ENCODE measurements at places on chromosomes 1 and 21.

DNA sequence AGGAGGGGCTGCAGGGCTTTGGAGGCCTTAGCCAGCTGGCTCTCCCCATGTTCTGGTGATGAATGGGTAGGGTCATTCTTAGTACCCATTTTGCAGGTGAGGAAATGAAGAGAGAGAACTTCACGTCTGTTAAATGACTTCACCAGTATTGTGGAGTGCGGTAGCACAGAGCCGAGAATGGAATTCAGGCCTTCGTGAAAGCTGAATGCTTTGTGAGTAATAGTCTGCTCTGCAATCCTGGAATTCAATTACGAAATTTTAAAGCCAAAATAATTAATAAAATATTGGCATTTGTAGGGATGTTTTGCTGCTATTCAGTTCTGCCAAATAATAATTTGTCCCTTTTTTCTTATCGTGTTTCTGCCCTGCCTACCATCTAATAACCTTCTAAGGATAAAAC is 197.7 kb downstream of the GREM2 start:
- no peak for DNase-seq

DNA sequence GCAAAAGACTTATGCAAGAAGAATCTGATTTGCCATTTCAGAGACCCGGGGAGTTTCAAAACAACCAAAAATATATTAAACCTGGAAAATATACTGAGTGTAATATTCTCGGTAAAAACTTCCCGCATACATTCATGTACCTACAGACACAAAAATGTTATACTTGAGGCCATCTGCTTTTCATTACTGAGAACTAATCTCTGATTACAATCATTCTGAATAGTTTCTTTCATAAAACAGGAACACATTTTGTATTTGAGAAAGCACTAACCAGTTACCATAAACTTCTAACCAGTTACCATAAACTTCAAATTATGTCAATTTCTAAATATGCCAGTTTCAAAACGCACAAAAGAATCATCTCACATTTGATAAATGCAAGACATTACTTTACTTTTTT is 7.8 kb downstream of the ZNHIT6 start:
- no peak for DNase-seq

GRCh38 chr1:30523055-30524020 is 200.0 kb downstream of the MATN1 start:
- DNase-seq, result no peak

DNA sequence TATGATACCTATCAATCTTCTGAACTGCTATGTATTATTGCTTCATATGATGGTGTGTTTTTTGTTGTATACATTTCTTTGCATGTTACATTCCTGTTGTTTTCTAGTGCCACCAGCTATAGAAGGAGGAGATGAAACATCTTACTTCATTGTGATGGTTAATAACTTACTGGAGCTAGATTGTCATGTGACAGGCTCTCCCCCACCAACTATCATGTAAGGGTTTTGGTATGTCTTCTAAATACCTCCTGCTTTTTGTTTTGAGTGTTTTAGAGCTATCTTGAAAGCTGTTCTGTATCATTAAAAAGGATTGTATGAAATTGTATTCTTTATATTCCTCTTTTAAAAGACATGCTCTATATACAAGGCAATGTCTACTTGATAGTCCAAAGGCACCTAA is 282.7 kb downstream of the HMCN1 start:
- DNase-seq, result no peak

DNA sequence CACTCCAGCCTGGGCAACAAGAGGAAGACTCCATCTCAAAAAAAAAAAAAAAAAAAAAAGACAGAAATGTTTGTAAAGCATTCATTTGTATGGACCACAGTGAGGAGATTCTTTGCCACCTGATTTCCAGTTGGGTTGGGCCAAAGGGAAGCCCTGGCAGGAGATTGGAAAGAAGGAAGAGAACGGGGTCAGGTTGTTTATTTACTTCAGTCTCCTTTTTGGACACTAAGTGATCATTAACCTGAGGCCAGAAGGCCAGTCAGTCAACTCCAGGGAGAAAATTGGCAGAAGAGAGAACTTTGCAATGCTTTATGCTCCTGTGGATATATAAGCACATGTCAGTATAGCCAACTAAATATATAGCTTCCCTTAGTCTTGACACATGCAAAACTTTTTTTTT is 85.9 kb downstream of the NTMT2 start:
- no peak for DNase-seq

DNA sequence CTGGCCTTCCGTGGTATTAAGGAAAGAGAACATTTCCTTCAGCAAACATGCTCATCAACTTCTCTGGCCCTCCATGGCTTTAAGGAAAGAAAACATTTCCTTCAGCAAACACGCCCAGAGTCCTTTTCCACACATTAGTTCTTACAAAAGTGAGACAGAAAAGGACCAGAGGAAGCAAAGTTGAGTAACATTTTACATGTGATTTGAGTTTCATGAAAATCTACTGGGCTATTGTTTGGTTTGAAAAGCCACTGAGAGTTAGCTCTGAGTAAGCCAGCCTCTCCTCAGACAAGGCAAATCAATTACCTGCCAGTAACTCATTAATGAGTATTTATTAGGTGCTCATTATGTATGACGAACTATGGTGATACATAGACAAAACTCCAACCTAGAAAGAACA is 78.0 kb downstream of the NID1 start:
- no peak for DNase-seq

DNA sequence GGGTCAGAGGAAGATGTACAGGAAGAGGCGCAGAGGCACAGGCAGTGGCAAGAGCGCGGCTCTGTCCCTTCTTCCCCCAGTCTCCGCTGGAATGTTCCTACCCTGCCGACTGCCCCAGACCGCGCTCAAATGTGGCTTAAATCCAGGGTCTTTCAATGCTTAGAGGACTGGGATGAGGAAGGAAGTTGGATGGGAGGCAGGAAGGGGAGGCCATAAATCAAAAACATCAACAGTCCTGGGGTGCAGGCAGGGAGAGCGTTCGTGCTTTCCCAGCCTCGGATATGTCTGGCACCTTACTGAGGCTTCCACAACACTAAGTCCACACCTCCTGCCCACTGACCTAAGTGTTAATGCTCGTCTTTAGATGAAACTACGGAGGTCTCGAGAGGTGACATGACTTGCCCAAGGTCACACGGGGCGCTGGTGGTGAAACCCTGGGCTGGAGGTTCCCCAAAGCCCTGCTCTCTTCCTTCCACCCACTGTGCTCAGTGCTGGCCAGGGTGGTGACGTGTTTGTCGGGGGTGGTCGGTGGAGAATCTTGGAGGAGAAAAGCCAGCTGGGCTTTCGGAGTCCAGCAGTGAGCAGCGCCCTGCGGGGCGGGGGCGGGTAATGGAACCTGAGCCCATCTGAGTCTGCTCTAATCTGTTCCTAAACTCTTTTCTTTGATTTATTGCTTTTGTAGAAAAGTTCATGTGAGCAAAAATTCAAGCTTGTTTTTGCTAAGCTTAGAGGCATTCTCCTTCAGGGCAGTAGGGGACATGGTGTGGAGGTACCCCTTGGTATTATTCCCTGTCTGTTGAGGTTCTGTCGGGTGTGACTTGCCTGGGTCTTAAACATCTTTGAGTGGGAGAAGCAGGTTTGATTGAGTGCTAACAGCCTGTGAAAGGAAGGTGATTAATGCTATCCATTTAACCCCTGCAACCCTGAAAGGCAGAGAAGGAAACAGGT is 708 bp downstream of the CDA start:
- DNase-seq, result no peak

DNA sequence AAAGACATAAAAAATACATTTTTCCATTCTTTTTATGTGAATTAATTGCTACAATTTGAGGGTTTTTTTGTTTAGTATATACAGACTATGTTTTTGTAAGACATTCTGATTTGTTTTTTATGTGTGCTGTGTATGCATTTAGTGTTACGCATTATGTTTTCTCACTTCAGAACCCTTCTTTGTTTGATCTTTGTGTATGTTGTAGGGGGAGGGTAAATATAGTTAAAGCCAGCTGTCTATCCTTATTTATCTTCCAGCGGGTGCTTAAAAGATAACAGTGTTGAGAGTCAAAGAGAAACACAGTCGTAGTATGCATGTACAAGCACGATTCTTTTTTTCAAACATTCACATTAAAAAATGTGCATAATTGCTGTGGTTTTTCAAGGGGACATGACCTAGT is 97.5 kb upstream of the KIAA1614 start:
- no peak for DNase-seq

DNA sequence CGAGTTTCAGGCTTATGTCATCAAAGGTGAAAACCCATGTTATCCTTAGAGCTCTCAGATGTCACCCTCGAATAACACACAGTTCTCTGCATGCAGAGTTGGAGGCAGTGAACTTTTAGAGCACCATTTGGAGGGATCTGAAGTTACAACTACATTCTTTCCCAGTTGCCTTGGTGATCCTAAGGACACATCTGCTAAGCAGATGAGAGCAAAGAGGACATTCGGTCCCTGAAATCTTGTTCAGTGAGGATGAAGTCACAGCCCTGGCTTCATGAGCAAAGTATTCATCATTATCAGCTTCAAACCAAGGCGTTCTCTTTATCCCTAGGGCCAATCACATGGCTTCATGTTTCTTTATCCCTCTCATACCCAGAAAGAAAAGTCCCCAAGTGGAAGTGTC is 23.1 kb upstream of the MCOLN2 start:
- DNase-seq, result no peak

GRCh38 chr1:220974431-220974830 is 95.2 kb downstream of the HLX start:
- no peak for DNase-seq

DNA sequence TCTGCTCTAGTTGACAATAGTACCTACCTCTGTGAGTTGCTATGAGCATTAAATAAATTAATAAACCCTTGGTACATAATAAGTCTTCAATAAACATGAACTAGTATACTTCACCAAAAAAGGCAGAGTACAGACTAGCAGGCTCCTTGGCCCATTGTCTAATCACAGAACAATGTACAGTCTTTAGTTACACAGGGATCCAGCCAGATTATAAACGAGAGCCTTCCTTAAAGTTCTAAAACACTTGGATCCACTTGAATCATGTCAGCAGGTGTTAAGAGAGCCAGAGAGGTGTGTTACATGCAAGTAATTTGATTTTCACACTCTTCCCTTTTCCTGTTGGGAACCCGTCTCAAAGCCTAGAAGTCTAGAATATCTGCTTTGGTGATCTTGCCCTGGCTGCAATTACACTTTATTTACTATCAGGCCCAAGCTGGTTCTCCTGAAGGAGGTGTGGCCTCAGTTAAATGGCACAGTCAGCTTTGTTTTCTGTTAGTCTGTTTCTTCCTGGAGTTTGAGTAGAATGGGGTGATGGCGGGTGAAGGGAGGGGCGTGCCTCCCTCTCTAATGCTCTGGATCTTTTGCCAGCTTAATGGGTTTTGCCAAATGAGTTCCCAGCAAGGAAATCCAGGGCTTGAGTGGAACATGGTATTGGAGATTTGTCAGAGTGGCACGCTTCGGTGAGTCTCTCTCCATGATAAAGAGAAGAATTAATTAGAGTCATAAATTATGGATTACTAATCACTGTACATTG is 570.9 kb upstream of the CAMK1G start:
- DNase-seq, result no peak

DNA sequence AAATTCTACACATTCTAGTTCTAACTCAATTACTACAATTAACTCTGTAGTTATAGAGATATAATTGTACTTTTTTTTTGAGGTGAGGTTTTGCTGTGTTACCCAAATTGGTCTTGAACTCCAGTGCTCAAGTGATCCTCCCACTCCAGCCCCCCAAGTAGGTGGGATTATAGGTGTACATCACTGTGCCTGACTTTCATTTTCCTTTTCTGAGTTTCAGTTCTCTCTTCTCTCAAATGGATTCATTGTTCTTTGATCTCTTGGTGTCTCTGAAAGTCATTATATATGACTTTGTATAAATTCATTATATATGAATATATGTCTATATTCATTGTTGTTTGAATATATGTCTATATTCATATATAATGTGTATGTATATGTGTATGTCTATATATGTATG is 74.0 kb upstream of the GALNT2 start:
- DNase-seq, result no peak

GRCh38 chr1:244945109-244945671 is 80.8 kb upstream of the HNRNPU start:
- DNase-seq, result no peak

DNA sequence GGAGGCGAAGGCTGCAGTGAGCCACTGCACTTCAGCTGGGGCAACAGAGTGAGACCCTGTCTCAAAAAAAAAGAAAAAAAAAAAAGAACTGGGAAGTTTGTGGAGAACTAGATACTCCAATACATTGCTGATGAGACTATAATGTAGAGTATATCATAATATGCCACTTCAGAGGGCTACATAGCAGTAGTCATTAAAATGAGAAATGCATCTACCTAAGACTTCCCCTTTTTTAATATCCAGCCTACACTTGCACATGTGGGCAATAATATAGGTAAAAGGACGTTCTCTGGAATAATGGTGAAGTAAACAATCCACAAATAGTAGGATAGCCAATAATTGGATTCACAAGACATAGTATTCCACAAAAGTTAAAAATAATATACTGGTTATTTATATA is 311.0 kb downstream of the HLX start:
- no peak for DNase-seq

GRCh38 chr1:234618737-234619049 is 8.7 kb upstream of the IRF2BP2 start:
- no peak for DNase-seq

GRCh38 chr1:5110508-5110907 is 456.1 kb downstream of the AJAP1 start:
- DNase-seq, result no peak

GRCh38 chr1:9615316-9616063 is 26.8 kb downstream of the TMEM201 start:
- peak; percentile 70 for DNase-seq

- no peak for DNase-seq
Measured at GRCh38 chr1:27116232-27116631, 38.7 kb downstream of the SLC9A1 start.

DNA sequence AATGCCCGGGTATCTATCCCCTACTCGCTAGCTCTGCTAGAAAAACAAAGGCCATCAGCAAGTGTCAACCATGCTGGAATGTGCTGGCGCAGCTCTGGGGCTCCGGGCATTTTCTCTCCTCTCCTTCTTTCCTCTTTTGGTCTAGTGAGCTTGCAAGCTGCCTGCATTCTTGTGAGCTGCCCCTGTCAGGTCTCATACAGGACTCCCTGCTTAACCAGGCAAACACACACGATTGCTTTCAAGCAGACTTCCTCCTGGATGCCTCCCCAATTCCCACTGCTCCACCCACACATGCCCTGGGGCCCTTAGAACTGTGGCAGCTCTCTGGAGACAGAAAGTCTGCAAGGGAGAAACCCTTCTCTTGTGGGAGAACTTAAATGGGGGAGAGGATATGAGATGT is 35.7 kb upstream of the SUCO start:
- no peak for DNase-seq

DNA sequence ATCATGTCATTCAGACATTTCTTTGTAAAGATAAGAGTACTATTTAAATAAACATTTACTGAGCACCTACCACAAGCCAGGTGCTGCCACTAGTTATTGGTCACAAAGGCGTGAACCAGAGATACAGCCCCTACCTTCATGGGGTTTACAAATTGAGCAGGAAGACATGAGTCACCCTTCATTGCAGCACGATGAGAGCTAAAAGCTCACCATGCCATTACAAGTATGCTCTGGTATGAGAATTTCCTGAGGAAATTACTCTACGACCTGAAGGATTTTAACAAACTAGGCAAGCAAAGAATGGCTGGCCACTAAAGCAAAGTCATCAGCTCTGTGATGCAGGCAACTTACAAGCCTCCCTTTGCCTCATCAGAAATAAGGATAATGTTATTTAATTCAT is 346.8 kb downstream of the BRINP2 start:
- DNase-seq, result no peak
